Sigmoid colon (tissue), 7 donors: ENCODE measurements at places on chromosomes 5 and 9. TPM values are rescaled to one million over a fixed set of nuclear protein-coding genes. Genes with fewer than 3 reads are reported as not detected.

The PHF2 gene
- polyA plus RNA-seq = 10.9 TPM

The C5orf46 gene
- polyA plus RNA-seq = not detected

The BTNL9 gene
- polyA plus RNA-seq = 5.0 TPM

The PHF24 gene
- 0.60 TPM for polyA plus RNA-seq
